ENCODE measurements at places on chromosomes 11 and 22.

GRCh38 chr11:66429983-66430602, 8.6 kb downstream of the MRPL11 start:
- DNase-seq = peak; percentile 49

- no peak for DNase-seq
These were observed 40.2 kb upstream of the RBFOX2 start for GRCh38 chr22:36068776-36069344.

DNA sequence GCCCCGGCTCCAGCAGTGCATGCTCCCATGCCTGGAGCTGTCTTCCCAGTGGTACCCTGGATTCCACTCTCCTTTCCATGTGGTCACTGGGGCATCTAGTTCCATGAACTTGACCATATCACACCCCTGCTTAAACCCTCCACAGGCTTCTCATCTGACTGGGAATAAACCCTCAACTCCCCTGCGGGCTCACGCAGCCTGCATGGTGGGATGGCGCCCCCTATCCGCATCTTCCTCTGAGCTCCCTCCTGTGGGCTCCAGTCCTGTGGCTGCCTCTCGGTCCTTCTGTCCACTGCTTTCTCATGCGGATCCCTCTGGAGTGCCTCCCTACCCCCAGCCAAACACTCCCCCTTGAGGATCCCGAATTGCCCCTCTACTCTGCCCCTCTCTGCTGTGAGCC, 41.4 kb upstream of the TTLL12 start:
- DNase-seq = no peak

DNA sequence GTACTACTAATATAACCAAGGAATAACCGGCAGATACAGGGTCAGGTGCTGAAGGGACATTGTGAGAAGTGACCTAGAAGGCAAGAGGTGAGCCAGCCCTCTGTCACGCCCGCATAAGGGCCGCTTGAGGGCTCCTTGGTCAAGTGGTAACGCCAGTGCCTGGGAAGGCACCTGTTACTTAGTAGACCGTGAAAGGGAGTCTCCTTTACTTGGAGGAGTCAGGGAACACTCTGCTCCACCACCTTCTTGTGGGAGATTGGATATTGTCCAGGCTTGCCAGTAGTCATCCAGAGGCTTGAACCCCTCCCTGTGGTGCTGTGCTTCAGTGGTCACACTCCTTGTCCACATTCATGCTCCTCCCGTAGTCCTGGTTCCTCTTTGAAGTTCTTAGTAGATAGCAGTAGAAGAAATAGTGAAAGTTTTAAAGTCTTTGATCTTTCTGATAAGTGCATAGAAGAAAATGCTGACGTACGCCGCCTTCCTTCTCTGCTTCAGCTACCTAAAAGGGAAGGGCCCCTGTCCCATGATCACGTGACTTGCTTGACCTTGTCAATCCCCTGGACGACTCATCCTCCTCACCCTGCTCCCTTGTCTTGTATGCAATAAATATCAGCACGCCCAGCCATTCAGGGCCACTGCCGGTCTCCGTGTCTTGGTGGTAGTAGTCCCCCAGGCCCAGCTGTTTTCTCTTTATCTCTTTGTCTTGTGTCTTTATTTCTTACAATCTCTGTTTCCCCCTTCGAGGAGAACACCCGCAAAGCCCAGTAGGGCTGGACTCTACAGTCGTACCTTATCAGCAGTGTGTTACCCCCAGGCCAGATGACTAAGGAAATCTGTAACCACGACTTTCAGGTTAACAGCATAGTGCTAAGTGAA, 6.1 kb downstream of the NUP50 start:
- DNase-seq = no peak

GRCh38 chr11:77747381-77747969, 73.0 kb downstream of the RSF1 start:
- DNase-seq = no peak

DNA sequence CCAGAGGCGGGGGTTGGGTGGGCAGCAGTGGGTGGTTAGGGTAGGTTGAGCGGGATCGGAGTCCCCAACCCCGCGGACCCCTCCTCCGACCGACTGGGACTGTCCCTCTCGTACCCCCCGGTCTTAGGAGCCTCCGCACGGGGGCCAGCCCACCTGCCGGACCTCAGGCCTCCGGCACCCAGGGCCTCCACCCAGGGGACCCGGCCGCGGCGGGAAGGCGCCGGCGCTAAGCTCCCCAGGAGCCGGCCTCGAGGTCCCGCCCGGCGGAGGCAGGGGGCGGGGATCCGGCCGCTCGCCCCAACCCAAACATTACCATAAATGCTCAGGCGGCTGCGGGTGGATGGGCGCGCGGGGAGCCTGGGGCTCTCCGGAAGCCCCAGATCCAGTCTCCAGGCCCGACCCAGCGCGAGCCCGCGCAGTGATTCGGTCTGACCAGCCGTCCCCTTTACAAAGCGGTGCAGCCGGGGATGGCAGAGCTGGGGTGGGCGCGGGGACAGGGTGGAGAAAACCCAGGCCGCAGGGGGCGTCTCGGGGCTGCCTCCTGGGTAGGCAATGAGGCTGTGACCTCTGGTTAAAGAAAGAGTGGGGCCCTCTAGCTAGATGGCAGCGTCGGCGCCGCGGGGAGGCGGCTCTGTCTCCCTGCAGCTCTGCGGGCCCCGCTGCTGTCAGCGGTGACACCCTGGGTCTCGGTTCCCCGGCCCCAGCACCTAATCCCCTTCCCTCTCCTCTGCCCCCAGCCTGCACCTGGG, 4.0 kb upstream of the MCAM start:
- no peak for DNase-seq

GRCh38 chr22:24408630-24409029, 18.8 kb upstream of the ADORA2A start:
- DNase-seq = no peak
